ENCODE measurements at places on chromosomes 7 and 10.

- no peak for DNase-seq
Measured at GRCh38 chr10:32367793-32368453, 21.0 kb upstream of the EPC1 start.

GRCh38 chr10:116168329-116168728, 104.7 kb downstream of the GFRA1 start:
- no peak for DNase-seq

GRCh38 chr7:132650498-132650897, 74.2 kb upstream of the PLXNA4 start:
- peak; percentile 68 for DNase-seq

- DNase-seq, result no peak
Measured at GRCh38 chr10:122476333-122476695, 15.0 kb downstream of the HTRA1 start.

DNA sequence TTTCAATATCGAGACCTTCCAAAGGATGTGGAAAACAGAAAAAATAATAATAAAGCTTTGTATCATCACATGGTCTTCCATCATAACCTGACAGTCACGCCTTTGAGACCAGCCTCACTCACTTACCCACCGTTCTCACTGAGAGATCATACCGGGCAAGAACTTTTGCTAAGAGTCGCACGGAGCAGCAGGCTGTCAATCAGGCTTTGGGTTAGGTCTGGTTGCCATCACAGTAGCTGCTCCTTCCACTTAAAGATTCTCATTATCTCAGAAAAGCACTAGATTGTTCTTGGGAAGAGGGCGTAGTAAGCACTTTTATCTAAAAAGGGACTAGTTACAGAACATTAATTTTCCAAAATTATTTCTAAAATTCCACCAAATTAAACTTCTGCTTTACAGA, 2.0 kb downstream of the RELN start:
- DNase-seq, result no peak

All from non-pigmented ciliary epithelial cell (primary cell).